ENCODE measurements at places on chromosomes 2 and 18.
A peak's percentile ranks its signal among the peaks of the same experiment; 100 is the strongest.

DNA sequence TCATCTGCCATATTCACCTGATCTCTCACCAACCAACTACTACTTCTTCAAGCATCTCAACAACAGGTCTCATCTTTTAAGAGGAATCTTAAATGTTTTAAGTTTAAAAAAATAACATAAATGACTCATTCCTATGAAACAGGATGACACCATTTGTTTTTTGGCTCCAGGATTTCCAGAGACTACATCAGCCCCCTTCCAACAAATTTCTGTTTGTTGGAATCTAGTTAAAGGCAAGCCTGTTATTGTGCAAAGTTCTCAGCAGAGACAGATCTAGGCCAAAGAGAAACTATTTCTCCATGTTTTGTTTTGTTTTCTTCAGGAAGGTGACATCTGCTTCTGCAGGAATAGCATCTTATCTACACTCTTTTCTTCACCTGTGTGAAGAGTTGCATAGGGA, 204.8 kb upstream of the SH3BP4 start:
- no peak for DNase-seq

DNA sequence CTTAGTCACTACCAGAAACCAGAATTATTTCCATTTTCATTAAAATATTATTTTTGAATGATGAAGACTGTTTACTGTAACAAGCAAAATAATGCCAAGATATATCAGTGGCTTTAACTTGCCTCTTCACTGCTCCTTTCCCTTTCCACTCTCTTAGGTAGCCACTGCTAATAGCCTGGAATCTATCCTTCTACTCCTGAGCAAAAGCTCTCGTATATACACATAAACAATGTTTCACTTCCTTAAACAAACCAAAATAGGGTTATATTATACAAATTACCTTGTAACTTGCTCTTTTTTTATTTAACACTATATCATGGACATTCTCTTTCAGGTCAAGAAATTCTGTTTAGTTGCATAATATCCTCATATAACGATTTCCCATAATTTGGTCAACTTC, 20.8 kb downstream of the IMMT start:
- DNase-seq = no peak

- no peak for DNase-seq
Measured at GRCh38 chr2:117557626-117558025, 256.9 kb upstream of the DDX18 start.

GRCh38 chr18:13621886-13622619, 104.3 kb downstream of the FAM210A start:
- no peak for DNase-seq

DNA sequence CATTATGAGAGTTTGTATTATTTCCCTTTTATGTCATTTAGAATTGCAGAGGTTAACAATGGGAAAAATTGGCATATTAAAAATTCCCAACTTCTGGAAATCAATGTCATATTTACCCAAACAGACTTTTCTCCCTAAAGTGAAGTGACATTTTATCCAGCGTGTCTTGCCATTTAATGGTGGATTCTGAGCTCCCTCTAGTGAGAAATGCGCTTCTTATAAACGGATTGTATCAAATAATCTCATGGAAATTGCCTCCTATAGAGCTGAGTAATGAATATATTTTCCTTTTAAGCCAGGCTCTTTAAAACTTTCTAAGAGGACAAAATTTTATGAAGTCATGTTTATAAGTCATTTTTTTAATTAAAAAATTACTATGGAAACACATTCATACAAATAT, 5.7 kb upstream of the GCFC2 start:
- DNase-seq = no peak

DNA sequence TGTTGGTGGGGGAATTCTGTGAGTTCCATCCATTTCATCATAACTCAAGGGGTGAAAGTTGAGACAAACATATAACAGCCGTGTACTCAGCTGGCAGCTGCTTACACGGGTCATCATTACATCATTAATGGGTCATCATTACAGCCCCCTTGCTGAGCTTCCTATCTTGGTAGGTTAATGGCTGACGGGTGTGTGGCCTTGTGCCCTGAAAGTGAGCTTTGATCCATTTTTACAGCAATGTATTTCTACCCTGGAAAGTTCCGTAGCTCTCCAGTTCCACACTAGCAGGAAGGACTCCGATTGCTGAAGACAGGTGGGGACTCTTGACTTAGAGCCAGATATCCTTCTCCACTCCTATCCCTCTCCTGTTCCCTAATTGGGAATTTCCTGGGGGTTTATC, 105.2 kb upstream of the DLX2 start:
- peak; percentile 51 for DNase-seq

GRCh38 chr2:105627534-105627933, 117.2 kb upstream of the NCK2 start:
- no peak for DNase-seq

GRCh38 chr2:72936660-72937355, 19.5 kb downstream of the EMX1 start:
- no peak for DNase-seq

- DNase-seq = no peak
Measured at GRCh38 chr2:117856415-117857210, 42.1 kb downstream of the DDX18 start.

GRCh38 chr2:46985512-46985911, 69.9 kb upstream of the MCFD2 start:
- DNase-seq = no peak

- no peak for DNase-seq
Measured at GRCh38 chr2:218026676-218027425, 24.1 kb upstream of the TNS1 start.

DNA sequence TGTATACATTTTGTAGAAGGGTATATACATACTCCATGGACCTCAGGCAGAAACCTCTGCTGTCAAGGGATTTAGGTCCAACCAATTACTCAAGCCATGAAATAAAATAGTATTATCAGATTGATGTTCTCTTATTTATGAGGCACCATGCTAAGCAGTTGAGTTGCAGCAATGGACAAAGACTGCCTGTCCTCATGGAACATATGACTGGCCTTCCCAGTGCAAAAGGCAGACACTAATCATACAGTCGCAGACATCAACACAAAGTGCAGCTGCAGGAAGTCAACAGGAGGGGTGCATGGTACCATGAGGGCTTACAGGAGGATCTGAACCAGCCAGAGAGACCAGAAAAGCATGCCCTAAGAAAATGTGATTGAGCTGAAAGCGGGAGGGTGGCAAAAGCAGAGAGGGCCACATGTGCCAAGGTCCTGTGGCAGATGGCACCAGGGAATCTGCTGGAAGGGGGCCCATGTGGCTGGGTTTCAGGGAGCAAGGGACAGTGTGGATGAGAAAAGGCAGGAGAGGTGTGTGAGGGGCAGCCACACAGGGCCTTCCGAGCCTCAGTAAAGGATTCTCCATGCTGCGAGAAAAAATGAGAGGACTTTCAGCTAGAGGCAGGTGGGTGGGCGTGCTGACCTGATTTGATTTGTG, 61.4 kb upstream of the RNF152 start:
- no peak for DNase-seq

DNA sequence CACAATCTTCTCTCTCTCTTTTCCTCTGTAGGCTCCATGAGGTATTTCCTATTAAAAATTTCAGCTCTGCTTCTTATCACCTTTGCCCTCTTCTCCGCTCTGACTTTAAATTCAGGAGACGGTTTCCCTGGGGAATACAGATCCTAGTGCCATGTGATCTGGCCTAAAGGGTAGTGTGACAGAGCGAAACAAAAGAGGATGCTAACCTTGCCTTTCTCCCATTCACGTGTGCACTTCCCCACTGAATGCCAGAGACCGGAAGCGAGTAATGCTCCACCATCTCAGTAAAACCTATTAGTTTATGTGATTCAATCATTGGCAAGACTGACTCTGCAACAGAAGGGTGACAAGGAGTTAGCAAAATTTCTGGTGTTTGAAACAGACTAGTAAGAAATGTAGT, 358.3 kb downstream of the ZNF521 start:
- peak; percentile 50 for DNase-seq

- DNase-seq = peak; percentile 5
Measured at GRCh38 chr2:57881998-57882888, 164.4 kb upstream of the VRK2 start.

- DNase-seq = no peak
Measured at GRCh38 chr2:207394203-207394781, 135.5 kb upstream of the CREB1 start.

DNA sequence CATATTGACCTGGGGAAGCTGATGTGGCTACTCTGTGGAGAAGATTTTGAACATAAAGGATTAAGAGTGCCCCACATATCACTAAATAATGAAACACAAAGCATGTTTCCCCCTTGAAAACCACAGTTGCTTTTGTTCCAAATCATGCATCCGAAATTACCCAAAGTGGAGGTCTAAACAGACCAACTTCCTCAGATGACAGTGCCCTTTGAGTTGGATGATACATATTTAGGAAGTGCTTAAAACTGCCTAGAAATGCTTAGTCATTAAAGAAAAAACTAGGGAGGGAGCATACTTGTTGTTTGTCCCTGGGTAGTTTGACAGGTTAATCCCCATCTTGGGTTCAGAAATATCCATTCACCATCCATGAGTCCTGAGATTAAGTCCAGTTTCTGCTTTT, 1070.3 kb downstream of the SUCLG1 start:
- DNase-seq = no peak

DNA sequence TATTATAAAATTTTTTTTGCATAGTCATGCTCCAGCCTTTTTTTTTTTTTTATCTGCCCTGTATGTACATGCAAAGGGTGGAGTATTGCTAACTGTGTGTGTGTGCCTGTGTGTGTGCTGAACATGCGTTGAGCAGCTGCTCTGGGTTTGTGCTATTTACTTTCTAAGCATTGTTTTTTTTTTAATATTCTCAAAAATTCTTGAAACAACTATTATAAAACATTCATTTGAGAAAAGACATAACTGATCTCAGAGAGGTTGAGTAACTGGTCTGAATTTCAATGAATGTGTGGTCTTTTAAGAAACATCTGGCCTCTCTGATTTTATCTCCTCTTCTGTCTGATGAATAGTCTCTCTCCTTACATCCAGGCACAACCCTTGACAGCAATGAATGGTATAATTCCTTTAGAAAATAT, 366.0 kb upstream of the SLC14A2 start:
- no peak for DNase-seq

DNA sequence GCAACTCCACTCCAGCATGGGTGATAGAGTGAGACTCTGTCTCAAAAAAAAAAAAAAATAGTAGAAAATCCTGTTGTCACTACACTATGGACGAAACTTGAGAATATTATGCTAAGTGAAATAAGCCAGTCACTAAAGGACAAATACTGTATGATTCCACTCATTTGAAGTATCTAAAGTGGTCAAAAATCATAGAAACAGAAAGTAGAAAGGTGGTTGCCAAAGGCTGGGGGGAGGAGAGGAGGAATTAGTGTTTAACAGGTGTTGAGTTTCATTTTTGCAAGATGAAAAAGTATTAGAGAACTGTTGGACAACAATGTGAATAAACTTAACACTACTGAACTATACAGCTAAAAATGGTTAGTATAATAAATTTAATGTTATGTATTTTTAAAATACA, 18.8 kb upstream of the RMP24 start:
- no peak for DNase-seq

DNA sequence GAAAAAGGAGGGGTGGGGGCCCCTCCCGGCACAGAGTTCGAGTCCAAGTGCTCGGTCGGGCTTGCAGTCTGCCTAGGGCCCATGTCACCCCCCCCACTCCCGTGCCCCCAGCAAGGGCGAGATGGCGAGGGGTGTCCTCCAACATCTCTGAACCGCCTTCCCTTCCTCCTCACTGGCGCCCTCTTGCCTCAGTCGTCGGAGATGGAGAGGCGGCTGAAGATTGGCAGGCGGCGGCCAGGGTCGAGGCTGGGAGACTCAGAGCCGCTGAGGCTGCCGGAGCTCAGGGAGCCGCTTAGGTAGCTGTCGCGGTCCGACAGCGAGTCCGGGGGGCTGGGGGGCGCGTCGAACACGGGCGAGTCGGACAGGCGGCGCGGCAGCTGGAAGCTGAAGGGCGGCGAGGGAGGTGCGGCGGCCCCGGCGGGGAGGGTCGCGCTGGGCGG, 2.3 kb downstream of the ZFP36L2 start:
- DNase-seq = peak; percentile 81

- DNase-seq = peak; percentile 16
Measured at GRCh38 chr2:58762176-58762781, 521.2 kb upstream of the FANCL start.

GRCh38 chr2:208265371-208265800, 669 bp upstream of the PIKFYVE start:
- peak; percentile 20 for DNase-seq

- peak; percentile 16 for DNase-seq
Measured at GRCh38 chr2:28717339-28717758, 34.3 kb upstream of the PPP1CB start.

DNA sequence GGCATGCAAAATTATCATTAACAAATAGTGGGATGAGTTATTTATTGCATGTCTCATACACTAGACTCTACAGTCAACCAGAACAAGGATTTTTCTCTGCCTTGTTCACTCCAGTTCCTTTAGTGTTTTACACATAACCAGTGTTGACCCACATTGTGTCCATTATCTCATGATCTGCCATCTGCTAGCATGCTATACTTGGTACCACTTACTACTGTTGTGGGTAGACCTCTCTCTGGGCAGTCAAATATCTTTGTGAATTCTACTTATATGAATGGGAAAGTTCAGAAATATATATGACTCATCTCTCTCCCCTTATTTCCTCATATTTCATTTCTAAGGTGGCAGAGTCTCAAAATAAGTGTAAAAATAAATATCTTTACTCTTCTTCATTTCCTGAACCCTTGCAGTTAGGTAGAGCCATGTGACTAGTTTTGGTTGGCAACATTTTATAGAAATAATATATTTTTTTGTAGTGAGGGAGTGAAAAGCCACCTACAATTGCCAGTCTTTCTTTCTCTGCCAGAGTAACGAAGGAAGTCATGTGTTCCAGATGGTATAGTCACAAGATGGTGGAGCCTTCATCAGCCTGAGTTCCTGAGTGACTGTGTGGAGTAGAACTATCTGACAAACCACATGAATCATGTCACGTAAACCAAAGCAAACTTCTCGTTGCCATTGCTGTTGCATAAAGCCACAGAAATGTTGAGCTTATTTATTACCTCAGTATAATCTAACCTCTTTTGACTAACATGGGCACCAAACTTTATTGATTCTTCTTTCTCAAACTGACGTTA, 704.0 kb downstream of the RNF144A start:
- no peak for DNase-seq

- DNase-seq = no peak
Measured at GRCh38 chr18:1050012-1050657, 145.5 kb downstream of the ADCYAP1 start.

DNA sequence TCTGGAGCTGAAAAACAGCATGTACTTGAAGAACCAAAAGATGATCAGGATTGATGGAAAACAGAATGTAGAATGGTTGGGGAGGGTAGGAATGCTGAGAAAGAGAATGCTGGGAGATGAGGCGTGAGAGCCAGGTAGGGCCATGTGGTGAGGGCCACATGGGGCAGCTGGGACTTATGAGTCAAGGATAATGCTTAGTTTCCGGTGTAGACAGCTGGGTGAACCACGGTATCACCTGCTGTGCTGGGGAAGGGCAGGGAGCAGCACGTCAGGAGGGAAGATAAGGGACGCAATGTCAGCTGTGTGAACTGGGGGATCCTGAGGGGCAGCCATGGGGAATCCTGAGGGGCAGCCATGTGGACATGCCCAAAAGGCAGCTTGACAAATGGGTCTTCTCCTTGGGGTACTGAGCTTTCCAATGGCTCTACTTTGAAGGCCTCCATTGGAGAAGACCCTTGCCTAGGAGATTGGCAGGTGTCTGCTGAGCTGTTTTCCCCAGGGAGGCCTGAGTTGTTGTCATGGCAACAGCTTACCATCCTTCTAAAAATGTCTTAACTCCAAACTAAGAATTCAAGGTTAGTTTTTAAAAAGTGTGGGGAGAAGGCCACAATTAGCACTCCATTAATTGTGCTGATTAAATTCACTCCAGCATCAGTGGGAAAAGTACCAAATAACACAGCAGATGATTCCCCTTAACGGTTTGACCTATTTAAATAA, 51.1 kb downstream of the MTHFD2 start:
- no peak for DNase-seq

Data from dermis microvascular lymphatic vessel endothelial cell (primary cell).